Spinal cord (tissue), 10 donors: ENCODE measurements at places on chromosomes 4 and X. TPM values are rescaled to one million over a fixed set of nuclear protein-coding genes. Genes with fewer than 3 reads are reported as not detected.

DNA sequence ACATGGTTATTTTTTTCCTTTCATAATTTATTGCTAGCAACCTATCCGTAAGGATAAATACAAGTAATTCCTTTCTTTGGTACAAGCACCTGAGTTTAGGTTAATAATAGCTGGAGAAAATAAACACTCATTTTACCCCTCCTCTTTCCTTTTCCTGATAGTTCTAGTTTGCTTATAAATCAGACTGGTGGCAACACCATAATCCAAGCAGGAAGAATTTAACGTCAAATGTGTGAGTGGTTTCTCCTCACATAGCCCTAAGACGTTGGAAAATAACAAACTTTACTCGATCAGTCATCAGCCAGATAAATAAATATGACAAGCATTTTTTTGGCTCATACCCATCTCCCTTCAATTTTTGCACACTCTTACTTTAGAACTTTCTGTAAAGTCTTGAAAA lies 190.3 kb upstream of the FAM241A start:
- H3K27me3 ChIP-seq = no peaks in the 10 kb centered on the region
- H3K36me3 ChIP-seq = no peaks in the 10 kb centered on the region
- H3K4me3 ChIP-seq = no peak overlapping the region
- H3K27ac ChIP-seq = no peak overlapping the region

DNA sequence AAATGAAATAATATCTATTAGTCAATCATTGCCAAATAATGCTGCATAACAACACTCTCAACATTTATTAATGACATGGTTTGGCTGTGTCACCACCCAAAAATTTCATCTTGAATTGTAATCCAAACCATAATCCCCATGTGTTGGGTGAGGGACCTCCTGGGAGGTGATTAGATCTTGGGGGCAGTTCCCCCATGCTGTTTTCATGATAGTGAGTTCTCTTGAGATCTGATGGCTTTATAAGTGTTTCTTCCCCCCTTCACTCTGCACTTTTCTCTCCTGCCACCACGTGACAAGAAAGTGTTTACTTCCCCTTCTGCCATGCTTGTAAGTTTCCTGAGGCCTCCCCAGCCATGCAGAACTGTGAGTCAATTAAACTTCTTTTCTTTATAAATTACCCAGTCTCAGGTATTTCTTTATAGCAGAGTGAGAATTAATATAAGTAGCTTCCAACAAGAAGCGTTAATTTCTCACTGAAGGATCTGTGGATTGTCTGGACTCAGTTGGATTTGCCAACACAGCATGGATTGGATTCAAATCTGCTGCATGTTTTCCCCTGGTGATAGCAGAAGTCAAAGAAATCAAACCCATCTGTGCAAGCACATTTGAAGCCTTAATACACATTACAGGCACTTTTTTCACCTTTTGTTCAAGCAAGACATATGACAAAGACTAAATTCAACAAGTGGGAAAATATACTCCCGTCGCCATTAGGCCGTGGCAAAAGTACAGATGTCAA lies 216.6 kb downstream of the PDGFC start:
- no peaks in the 10 kb centered on the region for H3K27me3 ChIP-seq
- H3K4me3 ChIP-seq = no peak overlapping the region
- H3K4me1 ChIP-seq = no peaks in the 10 kb centered on the region
- no peak for DNase-seq
- no peaks in the 10 kb centered on the region for H3K36me3 ChIP-seq

- no peaks in the 10 kb centered on the region for H3K4me1 ChIP-seq
- H3K27me3 ChIP-seq = no peaks in the 10 kb centered on the region
- no peak overlapping the region for H3K27ac ChIP-seq
Measured at GRCh38 chr4:81137446-81137845, 77.6 kb downstream of the PRKG2 start.

Gene SCRG1
- total RNA-seq = 19.5 TPM
